ENCODE measurements at places on chromosomes 5 and 9.
A peak's percentile ranks its signal among the peaks of the same experiment; 100 is the strongest.

DNA sequence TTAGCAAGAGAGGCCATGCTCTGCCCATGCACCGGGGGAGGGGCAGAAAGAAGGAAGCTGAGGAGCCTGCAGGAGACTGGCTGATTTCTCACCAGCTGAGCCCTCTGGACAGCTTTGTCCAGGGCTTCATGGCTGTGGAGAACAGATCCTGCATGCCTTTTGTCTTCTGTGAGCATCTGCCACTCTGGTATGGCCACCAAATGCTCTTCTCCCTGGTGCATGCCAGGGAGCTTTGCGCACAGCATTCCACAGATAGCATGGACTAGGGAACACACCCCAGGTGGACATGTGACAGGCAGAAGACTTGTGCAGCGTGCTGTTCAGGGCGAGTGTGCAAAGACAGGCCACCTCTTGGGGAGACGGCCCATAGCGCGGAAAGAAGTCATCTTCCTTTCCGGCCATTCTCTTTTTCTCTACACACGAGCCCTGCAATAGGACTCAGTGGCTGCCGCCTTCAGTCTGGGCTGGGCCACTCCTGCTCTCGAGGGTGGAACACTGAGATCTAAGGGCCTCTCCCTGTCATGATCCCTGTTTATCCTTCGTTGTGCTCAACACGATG is 56.7 kb downstream of the GADD45G start:
- peak; percentile 54 for DNase-seq

- no peak for DNase-seq
Measured at GRCh38 chr5:65100911-65101631, 332.3 kb downstream of the CWC27 start.

GRCh38 chr5:72144762-72145161 is 37.5 kb downstream of the MAP1B start:
- peak; percentile 92 for DNase-seq

- DNase-seq = no peak
Measured at GRCh38 chr5:55667938-55668337, 44.2 kb downstream of the SLC38A9 start.

GRCh38 chr5:154829181-154829588 is 21.2 kb downstream of the FAXDC2 start:
- no peak for DNase-seq

- DNase-seq = no peak
Measured at GRCh38 chr5:6162175-6162574, 216.2 kb downstream of the MED10 start.

- DNase-seq = no peak
Measured at GRCh38 chr9:68913054-68913453, 100.9 kb downstream of the PRKACG start.

- peak; percentile 7 for DNase-seq
Measured at GRCh38 chr5:142215915-142216681, 107.5 kb downstream of the NDFIP1 start.

- no peak for DNase-seq
Measured at GRCh38 chr9:592225-592624, 249.3 kb upstream of the DMRT1 start.

DNA sequence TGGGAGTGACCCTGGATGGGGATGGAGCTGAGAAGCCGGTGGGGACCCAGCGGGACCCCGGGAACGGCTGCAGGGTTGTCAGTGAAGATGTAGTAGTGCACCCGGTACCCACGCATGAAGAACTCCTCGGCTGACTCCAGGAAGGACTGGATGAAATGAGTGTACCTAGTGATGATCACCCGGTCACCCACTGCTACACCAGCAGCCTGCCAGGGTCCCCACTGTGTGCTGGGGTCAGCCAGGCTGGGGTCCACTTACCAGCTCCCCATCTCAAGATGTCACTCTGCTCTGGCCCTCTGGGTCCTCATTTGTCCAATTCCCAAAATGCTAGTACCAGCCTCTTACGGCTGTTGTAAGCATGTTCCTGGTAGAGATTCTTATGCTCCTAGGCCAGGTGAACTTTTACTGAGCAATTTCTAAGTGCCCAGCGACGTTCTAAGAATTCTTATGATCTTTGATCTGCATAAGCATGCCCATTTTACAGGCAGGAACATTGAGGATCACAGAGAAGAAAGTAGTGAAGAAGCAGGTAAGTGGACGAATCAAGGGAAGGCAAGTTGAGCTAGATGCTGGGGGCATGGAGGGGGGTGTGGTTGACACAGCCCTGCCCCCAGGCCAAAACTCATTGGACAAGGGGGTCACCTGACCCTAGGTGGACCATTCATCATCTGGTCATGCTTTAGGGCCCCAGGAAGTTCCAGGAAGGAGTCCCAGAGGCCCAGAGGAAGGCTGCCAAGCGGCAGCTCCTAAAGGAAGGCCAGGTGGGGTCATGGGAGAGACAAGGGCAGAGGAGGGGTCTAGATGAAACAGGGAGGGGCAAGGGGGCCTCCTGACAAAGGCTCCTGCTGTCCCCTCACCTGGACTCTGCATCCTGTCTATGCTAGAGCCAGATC is 9.4 kb downstream of the GBGT1 start:
- DNase-seq = no peak

DNA sequence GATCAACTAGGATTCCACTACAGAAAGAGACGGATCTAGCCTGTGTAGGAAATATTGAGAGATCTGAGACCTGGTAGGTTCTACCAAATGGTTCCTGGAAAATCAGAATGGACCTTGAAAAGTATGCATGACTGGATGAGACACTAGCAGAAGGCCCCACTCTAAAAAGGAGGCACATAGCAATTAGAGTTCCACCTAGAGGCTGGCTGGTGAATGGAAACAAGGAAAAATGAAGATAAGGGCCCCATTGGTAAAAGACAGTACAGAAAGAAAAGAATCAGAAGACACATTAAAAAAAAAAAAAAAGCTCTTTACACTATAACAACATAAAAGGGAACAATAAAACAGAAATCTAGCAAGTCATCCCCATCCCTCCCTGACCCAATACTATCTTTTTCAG is 518.5 kb downstream of the NR2F1-AS1 start:
- DNase-seq = peak; percentile 48

GRCh38 chr9:97808415-97808814 is 44.6 kb upstream of the FOXE1 start:
- DNase-seq = no peak

- peak; percentile 49 for DNase-seq
Measured at GRCh38 chr5:1016036-1016435, 7.4 kb downstream of the NKD2 start.

- DNase-seq = no peak
Measured at GRCh38 chr9:74100042-74100441, 397.1 kb upstream of the RORB start.

DNA sequence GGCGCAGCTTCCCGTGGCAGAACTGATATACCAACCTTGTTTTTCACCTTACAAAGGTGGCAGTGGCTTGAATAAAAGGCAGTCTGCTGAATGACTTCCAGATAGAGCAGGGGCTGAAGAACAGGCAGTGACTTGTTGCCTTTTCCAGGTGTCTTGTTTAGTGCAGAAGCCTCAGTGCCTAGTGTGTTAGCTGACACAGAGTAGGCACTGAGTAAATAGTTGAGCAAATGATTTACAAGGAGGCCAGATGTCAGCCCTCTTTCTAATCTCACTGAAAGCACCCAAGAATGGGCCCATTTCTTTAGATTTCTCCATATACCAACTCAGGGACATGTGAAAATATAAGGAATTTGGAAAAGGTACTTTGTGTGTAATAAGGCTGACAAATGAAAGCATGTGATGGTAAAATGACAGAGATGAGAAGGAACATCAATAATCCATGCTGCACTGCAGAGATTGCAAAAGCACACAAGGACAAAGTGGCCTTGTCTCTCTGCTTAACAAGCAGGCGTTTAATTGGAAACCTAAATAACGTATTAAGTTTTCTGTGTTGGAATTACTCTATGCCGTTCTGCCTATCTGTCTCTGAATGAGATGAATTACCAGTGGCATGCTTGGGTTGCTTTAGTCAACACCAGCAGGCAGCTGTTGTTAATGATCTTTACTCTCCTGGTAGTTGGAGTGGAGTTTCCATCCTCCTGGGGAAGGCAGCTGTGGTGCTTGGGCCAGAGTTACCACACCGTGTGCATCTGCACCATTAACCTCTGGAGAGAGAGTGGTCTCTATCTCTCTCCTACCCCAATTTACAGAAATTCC is 360.1 kb upstream of the C9orf72 start:
- no peak for DNase-seq

- no peak for DNase-seq
Measured at GRCh38 chr5:168426007-168426863, 60.0 kb upstream of the RARS1 start.

DNA sequence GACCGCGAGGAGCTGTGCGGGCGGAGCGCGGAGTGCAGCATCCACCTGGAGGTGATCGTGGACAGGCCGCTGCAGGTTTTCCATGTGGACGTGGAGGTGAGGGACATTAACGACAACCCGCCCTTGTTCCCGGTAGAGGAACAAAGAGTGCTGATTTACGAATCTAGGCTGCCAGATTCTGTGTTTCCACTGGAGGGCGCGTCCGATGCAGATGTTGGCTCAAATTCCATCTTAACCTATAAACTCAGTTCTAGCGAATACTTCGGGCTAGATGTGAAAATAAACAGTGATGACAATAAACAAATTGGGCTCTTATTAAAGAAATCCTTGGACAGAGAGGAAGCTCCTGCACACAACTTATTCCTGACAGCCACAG is 590 bp downstream of the PCDHA6 start:
- DNase-seq = peak; percentile 28

GRCh38 chr5:90399251-90399650 is 10.3 kb downstream of the CETN3 start:
- no peak for DNase-seq

- DNase-seq = no peak
Measured at GRCh38 chr5:43619380-43619779, 16.4 kb downstream of the NNT start.

DNA sequence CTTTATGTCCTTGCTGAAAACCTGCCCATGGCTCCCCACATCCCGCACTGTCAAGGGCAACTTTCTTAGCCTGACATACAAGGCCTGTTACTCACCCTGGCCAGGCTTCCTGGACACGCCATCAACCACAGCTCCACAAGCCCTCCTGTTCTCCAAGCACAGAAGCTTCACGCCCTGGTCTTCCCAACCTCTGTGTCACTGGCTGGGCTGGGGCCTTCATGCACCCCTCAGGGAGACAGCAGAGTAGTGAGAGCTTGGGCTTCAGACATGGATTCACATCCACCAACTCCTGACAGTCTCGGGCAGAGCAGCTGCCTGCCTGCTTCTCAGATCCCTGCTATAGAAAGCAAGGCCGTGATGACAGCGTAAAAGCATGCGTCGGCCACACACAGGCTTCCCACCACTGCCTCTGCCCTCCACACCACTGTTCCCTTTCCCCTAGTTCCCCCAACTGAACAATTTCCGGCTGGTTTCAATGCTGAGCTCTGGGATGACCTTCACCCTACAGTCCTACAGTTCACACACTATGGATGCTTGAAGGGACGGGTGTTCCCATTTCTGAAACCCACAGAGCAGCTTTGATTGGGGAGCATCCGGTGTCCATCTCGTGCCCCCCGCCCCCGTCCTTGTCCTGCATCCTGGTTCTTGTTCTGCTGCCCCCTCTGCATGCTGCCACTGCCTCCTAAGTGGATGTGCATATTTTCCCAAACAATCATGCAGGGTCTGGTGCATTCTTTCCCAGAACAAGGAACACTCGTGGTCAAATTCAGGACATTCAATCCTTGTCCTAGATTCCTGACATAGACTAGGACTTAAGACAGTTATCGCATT is 33.4 kb upstream of the ADAMTS2 start:
- no peak for DNase-seq

DNA sequence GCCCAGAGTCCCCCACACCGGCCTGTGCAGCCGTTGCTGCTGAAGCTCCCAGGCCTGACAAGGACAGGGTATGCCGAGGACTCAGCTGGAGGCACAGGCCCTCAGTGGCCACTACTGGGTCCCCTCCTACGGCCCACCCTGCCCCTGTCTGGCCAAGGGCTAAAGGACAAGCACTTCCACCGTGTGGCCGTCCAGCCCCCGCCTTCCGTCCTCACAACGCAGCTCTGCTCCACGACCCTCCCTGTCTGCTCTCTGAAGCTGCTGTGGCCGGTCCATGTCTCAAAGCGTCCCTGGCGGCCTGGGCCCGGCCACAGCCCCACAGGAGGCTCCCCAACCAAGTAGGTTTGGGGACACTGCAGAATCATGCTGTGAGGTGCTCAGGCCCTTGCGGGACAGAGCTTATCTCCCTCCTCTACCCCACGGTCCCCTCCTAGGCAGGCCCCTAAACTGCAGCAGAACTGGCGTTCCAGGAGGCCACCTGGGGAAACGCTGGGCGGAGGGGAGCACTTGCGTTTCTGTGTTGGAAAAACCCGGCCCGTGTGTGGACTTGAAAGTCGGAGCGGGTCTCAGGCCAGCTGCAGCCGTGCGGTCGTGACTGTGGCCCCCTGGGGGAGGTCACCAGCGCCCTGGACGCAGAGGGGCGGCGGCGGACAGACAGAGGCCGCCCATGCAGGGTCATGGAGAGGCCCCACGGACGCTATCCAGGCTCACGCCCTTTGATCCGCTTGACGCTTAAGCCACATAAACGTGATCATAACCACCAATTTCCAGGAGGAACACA is 45.6 kb downstream of the NKD2 start:
- no peak for DNase-seq

DNA sequence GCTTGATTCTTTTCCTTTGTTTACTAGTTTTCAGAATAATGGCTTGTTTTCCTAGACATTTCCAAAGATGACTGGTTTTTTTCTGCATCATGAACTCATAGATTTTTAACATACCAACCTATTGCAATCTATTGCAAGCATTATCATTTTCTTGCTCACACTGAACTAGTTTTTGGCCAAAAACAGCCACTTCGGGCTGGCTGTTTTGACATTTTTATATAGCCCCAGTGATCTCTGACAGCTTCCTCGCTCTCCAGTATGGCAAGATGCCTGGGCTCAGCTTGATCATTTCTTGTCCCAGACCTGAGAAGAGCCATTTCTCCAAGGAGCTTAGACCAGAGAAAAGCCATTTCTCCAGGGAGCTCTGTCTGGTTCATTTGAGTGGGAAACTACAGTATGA is 94.3 kb upstream of the MAMDC2 start:
- peak; percentile 16 for DNase-seq

DNA sequence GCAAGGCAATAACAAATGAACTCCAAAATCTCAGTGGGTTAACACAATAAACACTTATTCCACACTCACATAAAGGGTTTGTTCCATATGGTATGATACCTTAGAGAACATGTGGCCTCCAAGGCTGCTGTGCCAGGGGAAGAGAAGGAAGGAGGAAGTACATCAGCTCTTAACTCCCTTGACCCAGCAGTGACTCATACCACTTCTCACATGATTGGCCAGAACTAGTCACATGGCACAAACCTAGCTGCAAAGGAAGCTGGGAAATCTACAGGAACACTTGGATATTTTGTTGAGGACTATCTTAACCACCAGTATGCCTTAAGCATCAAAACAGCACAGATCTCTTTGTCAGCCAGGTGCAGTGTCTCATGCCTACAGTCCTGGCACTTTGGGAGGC is 99.3 kb downstream of the SLIT3 start:
- DNase-seq = no peak

Measured in pons (tissue), 1 donor.